ENCODE measurements at places on chromosomes 16 and 17. TPM values are rescaled to one million over a fixed set of nuclear protein-coding genes. Genes with fewer than 3 reads are reported as not detected.

- no peaks in the 10 kb centered on the region for H3K4me1 ChIP-seq
- H3K27me3 ChIP-seq = peaks cover 9% of the 10 kb centered on the region
- no peak overlapping the region for H3K4me3 ChIP-seq
- no peak for DNase-seq
Observed at GRCh38 chr16:68646953-68647659, 2.0 kb downstream of the CDH3 start.

GRCh38 chr17:41003926-41004325 lies 4.2 kb upstream of the KRTAP3-2 start:
- H3K27ac ChIP-seq = no peak overlapping the region
- no peak overlapping the region for H3K4me3 ChIP-seq
- no peaks in the 10 kb centered on the region for H3K4me1 ChIP-seq
- no peaks in the 10 kb centered on the region for H3K27me3 ChIP-seq
- H3K36me3 ChIP-seq = no peaks in the 10 kb centered on the region

- no peaks in the 10 kb centered on the region for H3K4me1 ChIP-seq
- no peaks in the 10 kb centered on the region for H3K36me3 ChIP-seq
- no peak overlapping the region for H3K4me3 ChIP-seq
- no peak for DNase-seq
Observed at GRCh38 chr17:31738996-31739699, 119.9 kb downstream of the COPRS start.

- H3K4me3 ChIP-seq = no peak overlapping the region
- no peaks in the 10 kb centered on the region for H3K27me3 ChIP-seq
- H3K36me3 ChIP-seq = no peaks in the 10 kb centered on the region
- no peak for DNase-seq
Observed at GRCh38 chr16:51854401-51854951, 692.5 kb downstream of the TOX3 start.

- H3K27ac ChIP-seq = no peak overlapping the region
- H3K27me3 ChIP-seq = no peaks in the 10 kb centered on the region
- peaks cover 7% of the 10 kb centered on the region for H3K36me3 ChIP-seq
- H3K4me3 ChIP-seq = no peak overlapping the region
- H3K4me1 ChIP-seq = no peaks in the 10 kb centered on the region
Observed at GRCh38 chr16:12201866-12202265, 225.3 kb downstream of the SNX29 start.

GRCh38 chr17:58231641-58232040 lies 6.7 kb upstream of the LPO start:
- no peaks in the 10 kb centered on the region for H3K36me3 ChIP-seq
- no peak overlapping the region for H3K4me3 ChIP-seq
- DNase-seq = no peak
- no peak overlapping the region for H3K27ac ChIP-seq
- no peaks in the 10 kb centered on the region for H3K27me3 ChIP-seq

- no peaks in the 10 kb centered on the region for H3K27me3 ChIP-seq
- no peak overlapping the region for H3K4me3 ChIP-seq
- peaks cover 28% of the 10 kb centered on the region for H3K4me1 ChIP-seq
- peaks cover 4% of the 10 kb centered on the region for H3K36me3 ChIP-seq
- H3K27ac ChIP-seq = no peak overlapping the region
- no peak for DNase-seq
Observed at GRCh38 chr16:67086822-67087221, 22.9 kb upstream of the PHAF1 start.

DNA sequence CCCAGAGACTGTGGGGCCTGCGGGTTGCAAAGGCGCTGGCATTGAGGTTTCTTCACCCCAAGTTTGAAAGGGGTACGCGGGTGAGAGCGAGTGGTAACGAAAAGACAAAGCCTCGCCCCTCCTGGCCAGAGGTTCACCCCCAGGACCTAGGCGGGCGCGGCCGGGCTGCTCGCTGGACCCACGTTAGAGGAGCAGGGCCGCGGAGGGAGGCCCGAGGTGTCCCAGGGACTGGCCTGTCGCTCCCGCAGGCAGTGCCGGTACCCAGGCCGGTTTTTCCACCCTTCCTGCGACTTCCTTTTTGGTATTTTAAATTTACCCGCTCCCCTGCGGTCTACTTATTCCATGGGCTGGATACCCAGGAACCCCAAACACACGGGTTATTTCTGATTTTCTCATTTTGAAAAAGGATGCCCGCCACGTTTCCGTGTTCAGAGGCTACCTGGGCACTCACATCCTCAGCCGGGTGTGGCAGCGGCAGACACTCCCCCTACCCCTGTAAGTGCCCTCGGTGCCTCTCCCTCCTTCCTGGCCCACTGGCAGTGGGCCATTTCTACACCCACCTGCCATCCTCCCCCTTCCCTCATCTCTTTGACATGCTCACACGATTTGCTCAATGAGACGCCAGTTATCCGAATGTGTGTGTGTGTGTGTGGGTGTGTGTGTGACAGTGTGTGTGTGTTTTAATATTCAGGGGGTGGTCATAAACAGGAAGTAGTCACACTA lies 1.6 kb upstream of the FOXL1 start:
- H3K27me3 ChIP-seq = peaks cover 4% of the 10 kb centered on the region
- H3K27ac ChIP-seq = no peak overlapping the region
- no peaks in the 10 kb centered on the region for H3K36me3 ChIP-seq
- DNase-seq = no peak

GRCh38 chr17:68314916-68315535 lies 23.7 kb downstream of the ARSG start:
- no peaks in the 10 kb centered on the region for H3K27me3 ChIP-seq
- H3K36me3 ChIP-seq = no peaks in the 10 kb centered on the region
- H3K27ac ChIP-seq = no peak overlapping the region
- H3K4me3 ChIP-seq = no peak overlapping the region
- H3K4me1 ChIP-seq = peaks cover 3% of the 10 kb centered on the region

- H3K4me3 ChIP-seq = no peak overlapping the region
- H3K4me1 ChIP-seq = peaks cover 4% of the 10 kb centered on the region
- no peaks in the 10 kb centered on the region for H3K36me3 ChIP-seq
- no peak for DNase-seq
- no peaks in the 10 kb centered on the region for H3K27me3 ChIP-seq
Observed at GRCh38 chr17:9987779-9988585, 82.9 kb upstream of the RCVRN start.

DNA sequence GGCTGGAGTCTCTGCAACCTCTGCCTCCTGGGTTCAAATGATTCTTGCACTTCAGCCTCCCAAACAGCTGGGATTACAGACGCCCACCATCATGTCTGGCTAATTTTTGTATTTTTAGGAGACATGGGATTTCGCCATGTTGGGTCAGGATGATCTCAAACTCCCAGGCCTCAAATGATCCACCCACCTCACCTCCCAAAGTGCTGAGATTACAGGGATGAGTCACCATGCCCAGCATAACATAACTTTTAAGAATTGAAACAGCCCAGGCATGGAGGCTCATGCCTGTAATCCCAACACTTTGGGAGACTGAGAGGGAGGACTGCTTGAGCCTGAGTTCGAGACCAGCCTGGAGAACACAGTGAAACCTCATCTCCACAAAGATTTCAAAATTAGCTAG lies 2.5 kb downstream of the RSL1D1 start:
- no peaks in the 10 kb centered on the region for H3K27me3 ChIP-seq
- no peak overlapping the region for H3K27ac ChIP-seq
- no peaks in the 10 kb centered on the region for H3K4me1 ChIP-seq

- H3K27me3 ChIP-seq = no peaks in the 10 kb centered on the region
- H3K27ac ChIP-seq = no peak overlapping the region
- DNase-seq = no peak
- no peaks in the 10 kb centered on the region for H3K36me3 ChIP-seq
Observed at GRCh38 chr16:67387479-67388079, 5.7 kb downstream of the TPPP3 start.

GRCh38 chr17:77409282-77410161 lies 268.8 kb downstream of the SEC14L1 start:
- H3K4me3 ChIP-seq = no peak overlapping the region
- no peak for DNase-seq
- H3K27ac ChIP-seq = no peak overlapping the region
- H3K27me3 ChIP-seq = no peaks in the 10 kb centered on the region
- no peaks in the 10 kb centered on the region for H3K36me3 ChIP-seq
- peaks cover 20% of the 10 kb centered on the region for H3K4me1 ChIP-seq

GRCh38 chr17:37065486-37066321 lies 117.0 kb downstream of the AATF start:
- H3K27me3 ChIP-seq = no peaks in the 10 kb centered on the region
- H3K27ac ChIP-seq = no peak overlapping the region

DNA sequence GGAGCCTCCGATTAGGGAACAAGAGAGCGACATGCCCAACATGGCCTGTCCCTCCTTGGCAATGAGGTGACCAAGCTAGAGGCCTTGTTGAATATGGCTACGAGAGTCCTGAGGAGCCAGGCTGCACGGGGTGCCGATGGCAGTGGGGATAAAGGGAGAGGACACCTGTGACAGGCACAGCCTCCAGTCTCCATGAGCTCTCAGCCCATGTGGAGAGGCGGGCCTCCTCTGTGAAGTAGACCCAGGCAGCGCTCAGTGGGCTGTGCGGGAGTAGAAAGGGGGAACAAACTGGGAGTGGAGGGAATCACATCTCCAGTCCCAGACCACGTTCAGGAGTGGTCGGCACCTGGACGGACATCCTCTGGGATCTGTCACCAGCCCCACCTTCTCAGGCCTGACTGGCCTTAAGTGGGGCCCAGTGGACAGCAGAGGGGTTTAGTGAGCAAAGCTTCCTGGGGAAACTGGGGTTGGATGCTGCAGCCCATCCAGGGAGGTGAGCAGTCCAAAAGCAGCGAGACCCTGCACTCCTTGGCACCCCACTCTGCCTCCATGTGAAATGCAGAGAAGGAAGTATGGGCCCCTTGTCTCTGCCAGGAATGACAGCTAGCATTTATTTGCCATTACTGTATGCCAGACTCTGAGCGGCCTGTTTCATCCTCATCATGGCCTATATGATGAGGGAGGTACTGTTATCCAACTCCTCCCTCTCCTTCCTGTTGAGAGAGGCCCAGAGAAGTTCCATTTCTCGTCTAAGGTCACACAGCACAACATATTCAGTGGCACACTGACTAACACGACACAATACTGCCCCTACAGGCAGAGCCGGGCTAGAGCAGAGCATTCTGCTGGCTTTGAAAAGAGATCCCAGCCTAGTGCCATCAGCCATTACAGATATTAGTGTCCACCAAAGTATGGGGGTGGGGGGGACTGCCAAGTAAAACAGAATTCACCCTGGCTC lies 4.5 kb upstream of the TMEM92 start:
- no peak overlapping the region for H3K4me3 ChIP-seq
- no peaks in the 10 kb centered on the region for H3K36me3 ChIP-seq
- no peaks in the 10 kb centered on the region for H3K27me3 ChIP-seq

DNA sequence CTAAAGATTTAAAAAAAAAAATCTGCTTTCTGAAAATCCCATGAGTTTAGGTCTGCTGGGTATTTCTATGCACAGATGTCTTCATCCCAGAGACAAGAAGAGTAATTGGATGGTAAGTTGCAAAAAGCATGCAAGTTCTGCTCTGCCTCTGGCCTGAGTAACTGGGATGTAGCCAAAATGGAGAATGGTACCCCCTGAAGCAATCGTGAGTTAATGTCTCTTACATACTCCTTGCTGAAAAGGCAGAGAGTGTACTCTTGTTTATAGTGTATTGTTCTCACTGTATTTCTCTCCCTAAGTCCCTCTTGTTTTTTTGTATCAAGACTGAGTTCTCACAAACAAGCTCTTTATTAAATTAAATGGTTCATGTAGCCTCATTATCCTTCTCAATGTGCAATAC lies 259.0 kb downstream of the IRX3 start:
- no peaks in the 10 kb centered on the region for H3K27me3 ChIP-seq
- no peaks in the 10 kb centered on the region for H3K36me3 ChIP-seq
- DNase-seq = no peak
- no peak overlapping the region for H3K4me3 ChIP-seq
- H3K4me1 ChIP-seq = no peaks in the 10 kb centered on the region

DNA sequence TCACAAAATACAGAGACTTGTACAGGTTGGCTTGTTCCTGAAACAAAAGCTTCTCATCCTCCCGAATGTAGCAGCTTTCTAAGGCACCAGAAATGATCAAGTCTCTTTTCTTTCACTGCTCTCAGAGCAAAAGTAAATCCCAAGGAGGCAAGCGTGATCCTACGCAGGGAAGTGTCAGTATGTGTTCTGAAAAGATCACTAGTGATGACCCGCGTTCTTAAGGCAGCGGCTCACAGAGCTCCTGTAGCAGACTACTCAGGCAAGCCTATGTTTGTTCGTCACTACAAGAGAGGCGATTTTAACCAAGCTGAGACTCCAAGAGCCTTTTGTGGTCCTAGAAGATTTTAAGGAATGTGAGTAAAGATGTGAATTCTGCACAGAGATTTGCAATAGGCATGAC lies 34.5 kb downstream of the WIPI1 start:
- no peak overlapping the region for H3K4me3 ChIP-seq
- DNase-seq = no peak
- H3K27ac ChIP-seq = no peak overlapping the region
- H3K36me3 ChIP-seq = peaks cover 3% of the 10 kb centered on the region
- no peaks in the 10 kb centered on the region for H3K4me1 ChIP-seq
- H3K27me3 ChIP-seq = no peaks in the 10 kb centered on the region

DNA sequence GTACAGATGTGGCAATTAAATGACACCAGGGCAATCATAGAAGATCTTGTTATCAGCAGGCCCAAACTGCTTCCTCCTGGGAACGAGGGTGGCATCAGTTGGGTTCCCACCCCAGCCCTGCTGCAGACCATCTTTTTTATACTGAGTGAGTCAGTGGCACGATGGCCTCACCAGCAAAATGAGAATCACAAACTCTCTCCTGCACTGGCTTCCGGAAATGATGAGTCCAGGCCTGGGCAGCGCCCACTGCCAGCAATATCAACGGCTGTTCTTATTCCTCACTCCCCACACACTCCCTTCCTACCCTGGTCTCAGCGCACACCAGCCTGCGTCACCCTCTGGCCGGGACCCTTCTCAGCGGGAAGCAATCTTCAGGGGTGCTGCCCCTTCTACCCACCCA lies 340.3 kb downstream of the FOXL1 start:
- no peak for DNase-seq
- H3K4me3 ChIP-seq = no peak overlapping the region
- no peak overlapping the region for H3K27ac ChIP-seq
- no peaks in the 10 kb centered on the region for H3K36me3 ChIP-seq
- no peaks in the 10 kb centered on the region for H3K27me3 ChIP-seq

Gene PPM1E
- 0.21 TPM for total RNA-seq

Gene TSPAN10
- 0.56 TPM for total RNA-seq

Gene KRT9
- not detected for total RNA-seq

Gene CALB2
- total RNA-seq = not detected

Gene PRAC2
- total RNA-seq = not detected

Gene NOL3
- total RNA-seq = 5.0 TPM

Data from GM12878 (cell line).